ENCODE measurements at places on chromosomes 12 and 14. TPM values are rescaled to one million over a fixed set of nuclear protein-coding genes. Genes with fewer than 3 reads are reported as not detected.

GRCh38 chr14:99408971-99409289 lies 71.7 kb downstream of the SETD3 start:
- DNase-seq, result no peak

DNA sequence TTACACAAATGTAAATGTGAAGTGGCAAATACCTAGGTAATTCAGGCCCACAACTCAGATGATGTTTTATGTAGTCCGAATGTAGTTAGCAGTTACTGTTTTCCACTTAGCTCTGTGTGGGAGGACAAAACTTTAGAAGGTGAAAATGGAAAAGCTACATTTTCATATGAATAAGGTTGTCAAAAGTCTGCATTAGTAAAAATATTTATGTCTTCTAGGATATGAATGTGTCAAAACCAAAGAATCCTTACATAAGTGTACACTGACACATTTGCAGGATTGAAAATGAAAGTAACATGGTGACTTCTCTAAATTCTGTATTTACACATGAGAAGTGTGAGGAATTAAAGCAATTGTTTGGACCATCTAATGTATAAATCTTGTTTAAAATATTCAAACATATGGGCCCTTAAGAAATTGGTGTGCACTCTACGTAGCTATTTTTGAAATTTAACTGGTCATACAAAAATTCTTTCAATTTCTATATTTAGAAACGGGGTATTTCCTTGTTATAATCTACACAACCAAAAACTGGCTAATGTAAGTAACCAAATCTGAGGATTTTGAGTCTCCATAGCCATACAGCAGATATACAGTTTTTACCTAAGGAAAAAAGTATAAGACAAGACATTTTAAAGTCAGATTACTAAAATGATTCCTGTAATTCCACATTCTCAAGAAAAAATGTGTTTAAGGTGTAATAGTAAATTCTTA lies 5.4 kb downstream of the CDKN1B start:
- DNase-seq, result no peak

The NXPH4 gene
- total RNA-seq, result 0.73 TPM

The CIROP gene
- not detected for total RNA-seq

DNA sequence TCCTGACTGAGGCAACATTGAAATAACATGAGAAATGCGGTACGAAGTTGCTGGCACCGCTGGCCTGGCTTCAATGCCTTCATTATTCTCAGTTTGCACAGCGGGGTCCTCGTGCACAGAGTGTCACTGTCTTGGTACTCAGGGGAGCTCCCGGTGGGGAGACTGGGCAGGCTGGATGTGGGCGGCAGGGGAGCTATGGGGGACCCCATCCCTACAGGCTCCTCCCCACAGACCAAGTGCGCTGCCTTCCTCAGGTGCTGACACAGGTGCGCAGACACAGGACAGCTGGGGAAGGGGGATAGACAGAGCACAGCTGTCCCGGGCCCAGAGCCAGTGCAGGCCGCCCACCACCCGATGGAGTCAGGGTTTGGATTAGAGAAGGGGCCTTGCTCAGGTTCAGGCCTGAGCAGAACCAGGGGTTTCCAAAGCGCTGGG lies 270.1 kb downstream of the ADGRD1 start:
- DNase-seq, result peak; percentile 39

GRCh38 chr14:56794557-56795283 lies 15.6 kb downstream of the OTX2 start:
- no peak for DNase-seq

DNA sequence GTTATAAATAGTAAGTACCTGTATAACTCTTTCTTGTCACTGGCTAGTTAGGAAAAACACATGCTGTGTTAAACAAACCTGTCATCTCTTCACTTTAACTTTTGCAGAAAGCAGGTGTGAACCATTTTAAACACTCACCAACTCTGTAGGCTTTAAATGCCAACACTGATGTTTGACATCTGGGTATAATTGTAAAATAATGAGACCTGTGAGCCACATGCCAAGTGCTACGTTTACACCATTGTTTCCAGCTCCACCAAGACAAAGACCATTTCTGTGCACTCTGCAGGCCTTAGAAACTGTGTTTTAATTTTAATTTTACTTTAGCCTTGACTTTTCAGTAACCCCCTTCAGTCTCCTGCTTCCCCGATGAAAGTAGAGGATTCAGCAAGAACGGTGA lies 11.0 kb downstream of the TPH2 start:
- DNase-seq, result no peak

DNA sequence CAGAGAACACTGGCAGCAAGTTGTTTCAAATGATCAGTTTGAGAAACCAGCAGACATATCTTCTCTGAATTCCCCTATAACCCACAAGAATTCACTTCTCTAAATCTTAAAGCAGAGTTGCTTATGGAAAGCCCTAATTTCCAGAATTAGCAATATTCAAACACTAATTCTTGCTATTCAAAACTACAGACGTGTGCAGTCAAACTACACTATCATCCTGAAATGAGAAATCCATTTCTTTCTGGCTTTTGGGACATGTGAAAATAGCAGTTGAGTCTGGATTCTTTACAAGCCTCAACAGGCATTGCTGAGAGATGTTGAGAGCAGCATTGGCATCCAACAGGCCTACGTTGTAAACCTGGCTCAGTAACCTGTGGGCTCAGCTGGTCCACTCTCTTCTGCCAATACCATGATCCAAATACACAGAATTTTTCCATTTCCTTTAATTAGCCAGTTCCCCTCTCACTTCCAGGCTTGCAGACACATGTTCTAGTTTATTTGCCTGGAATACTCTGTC lies 74.6 kb upstream of the TMTC1 start:
- no peak for DNase-seq

- DNase-seq, result no peak
These were observed 300.0 kb upstream of the ALG10B start for GRCh38 chr12:38016602-38017001.

The SERPINA9 gene
- total RNA-seq, result not detected

The CLEC4A gene
- 3.7 TPM for total RNA-seq

- no peak for DNase-seq
These were observed at the start of gene NCOR2 for GRCh38 chr12:124566997-124567672. NCOR2 (minus strand) TSS chr12:124567612; CDS start chr12:124495251, 72,361 bp downstream.

The GRIN2B gene
- total RNA-seq, result not detected

The GNB3 gene
- total RNA-seq, result not detected

GRCh38 chr12:104520242-104520900 lies 63.6 kb downstream of the CHST11 start:
- no peak for DNase-seq

GRCh38 chr12:12976366-12976765 lies 23.7 kb downstream of the HEBP1 start:
- DNase-seq, result no peak

DNA sequence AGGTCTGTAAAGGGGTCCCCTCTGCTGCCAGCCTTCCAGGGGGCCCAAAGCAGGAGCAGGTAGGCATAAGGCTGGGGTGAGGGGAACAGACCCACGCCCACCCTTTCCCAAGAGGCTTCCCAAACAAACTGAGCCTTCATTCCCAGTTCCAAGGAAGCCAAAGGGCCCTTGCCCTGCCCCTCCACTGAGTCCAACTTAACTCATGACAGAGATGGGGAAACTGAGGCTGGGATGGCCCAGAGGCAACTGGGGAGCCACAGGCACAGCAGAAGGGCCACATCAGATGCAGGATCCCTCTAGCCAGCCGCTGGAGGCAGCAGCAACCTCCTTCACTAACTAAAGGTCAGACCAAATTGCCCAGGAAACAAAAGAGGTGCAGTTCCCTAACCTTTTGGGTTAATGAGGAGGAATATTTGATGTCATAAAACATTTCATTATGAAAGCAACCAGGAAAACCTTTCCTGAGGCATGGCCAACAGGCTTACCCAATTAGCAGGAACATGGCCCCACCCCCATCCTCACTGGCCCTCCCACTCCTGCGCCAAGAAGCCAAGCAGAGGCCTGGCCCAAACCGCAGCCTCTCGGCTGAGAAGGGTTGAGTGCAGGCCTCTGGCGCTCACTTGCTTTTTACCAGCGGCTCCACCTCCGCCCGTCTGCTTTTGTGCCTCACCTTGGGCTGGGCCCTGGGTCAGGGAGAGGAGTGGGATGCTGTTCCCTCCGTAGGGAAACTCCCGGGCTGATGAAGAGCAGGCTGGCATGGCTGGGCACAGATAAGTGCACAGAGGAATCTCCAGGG lies 293.5 kb upstream of the RTL1 start:
- no peak for DNase-seq

The IFNG-AS1 gene
- 2.7 TPM for total RNA-seq

- DNase-seq, result no peak
These were observed 73.8 kb upstream of the SRSF5 start for GRCh38 chr14:69693145-69693544.

- no peak for DNase-seq
These were observed 65.2 kb downstream of the RFX4 start for GRCh38 chr12:106647793-106648514.

GRCh38 chr14:20400965-20401593 lies 12.2 kb downstream of the TEP1 start:
- DNase-seq, result no peak

- peak; percentile 79 for DNase-seq
These were observed 947 bp downstream of the AEBP2 start for GRCh38 chr12:19440019-19440858.

DNA sequence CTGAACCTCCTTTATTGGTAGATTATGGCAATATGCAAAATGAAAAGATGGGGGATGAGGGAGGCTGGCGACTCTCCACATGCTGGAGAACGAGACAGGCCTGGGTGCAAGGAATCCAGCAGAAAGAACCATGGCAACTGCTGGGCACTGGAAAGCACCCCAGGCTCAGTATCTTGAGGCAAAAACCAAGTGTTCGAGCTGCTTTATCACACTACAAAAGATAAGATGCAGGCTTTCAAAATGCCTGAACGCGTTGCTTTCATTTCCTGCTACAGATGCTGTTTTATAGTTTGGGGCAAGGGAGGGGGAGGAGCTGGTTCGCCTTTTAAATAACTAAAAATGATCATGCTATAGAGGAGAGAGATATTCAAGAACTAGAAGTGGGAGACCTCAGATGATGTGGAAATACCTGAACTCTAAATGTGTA lies 38.9 kb downstream of the NIN start:
- DNase-seq, result no peak

GRCh38 chr14:89990218-89990617 lies 34.5 kb downstream of the TDP1 start:
- no peak for DNase-seq

The FAM90A1 gene
- total RNA-seq, result not detected

GRCh38 chr12:90331821-90332220 lies 623.2 kb downstream of the CCER1 start:
- DNase-seq, result no peak

DNA sequence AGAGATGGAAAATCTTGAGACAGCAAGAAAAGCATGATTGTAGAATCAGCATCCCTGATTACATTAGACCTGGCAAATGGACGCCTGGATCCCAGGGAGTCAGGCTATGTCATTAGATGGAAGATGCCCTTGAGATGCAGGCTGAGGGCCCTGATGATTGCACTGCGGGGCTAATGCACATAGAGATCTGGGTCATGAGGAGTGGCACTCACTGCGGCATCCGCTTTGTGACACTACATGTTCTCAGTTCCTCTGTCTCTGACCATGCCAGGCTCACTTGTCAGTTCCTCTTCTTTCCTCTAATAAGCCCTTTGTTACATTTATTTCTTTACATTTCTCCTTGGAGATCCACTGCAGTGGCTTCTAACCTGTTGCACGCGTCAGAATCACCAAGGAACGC lies 70.1 kb upstream of the GPATCH2L start:
- no peak for DNase-seq

The LRFN5 gene
- total RNA-seq, result not detected

DNA sequence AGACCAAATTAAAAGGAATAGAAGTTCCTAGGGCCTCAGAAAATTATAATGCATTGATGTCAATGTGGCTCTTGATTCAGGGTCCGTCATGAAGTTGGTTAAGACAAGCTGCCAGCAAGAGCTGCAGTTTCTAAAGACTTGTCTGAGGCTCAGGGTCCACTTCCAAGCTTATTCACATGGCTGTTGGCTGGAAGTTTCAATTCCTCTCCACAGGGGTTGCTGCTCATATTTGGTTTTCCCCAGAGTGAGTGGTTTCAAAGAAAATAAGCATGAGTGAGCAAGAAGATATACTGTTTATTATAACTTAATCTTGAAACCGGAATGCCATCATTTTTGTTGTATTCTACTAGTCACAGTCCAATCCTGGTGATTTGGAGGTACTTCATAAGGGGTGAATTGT lies 1247.4 kb downstream of the LRFN5 start:
- no peak for DNase-seq

The NANOG gene
- total RNA-seq, result not detected

All from natural killer cell treated with Interleukin-12 subunit alpha and Interleukin-12 subunit beta and Interleukin-15 and Interleukin-18, amount 100 ng/mL, for 72 hours (primary cell).